Activated CD8-positive, alpha-beta memory T cell treated with anti-CD3 and anti-CD28 coated beads for 4 hours (primary cell): ENCODE measurements at places on chromosomes 6 and 20.

DNA sequence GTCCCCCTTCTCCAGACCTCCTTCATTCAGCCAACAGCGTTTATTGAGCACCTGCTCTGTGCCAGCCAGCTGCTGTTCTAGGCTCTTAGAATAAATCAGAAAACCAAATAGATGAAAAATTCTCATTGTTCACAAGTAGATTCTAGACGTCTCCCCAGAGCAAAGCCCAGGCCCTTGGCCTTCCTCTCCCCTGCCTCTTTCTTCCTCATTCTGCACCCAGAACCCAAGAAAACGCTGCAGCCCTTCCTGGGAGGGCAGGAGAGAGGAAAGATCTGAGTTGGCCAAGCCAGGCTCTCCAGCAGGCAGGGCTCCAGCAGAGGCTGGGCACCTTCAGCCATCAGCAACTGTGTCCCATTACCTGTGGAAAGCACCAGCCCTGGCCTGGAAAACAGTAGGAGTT, 12.0 kb upstream of the BPI start:
- no peak for DNase-seq

GRCh38 chr6:39090036-39090435, 24.9 kb downstream of the SAYSD1 start:
- DNase-seq: no peak

- DNase-seq: no peak
Measured at GRCh38 chr6:38316099-38316868, 323.4 kb downstream of the BTBD9 start.

DNA sequence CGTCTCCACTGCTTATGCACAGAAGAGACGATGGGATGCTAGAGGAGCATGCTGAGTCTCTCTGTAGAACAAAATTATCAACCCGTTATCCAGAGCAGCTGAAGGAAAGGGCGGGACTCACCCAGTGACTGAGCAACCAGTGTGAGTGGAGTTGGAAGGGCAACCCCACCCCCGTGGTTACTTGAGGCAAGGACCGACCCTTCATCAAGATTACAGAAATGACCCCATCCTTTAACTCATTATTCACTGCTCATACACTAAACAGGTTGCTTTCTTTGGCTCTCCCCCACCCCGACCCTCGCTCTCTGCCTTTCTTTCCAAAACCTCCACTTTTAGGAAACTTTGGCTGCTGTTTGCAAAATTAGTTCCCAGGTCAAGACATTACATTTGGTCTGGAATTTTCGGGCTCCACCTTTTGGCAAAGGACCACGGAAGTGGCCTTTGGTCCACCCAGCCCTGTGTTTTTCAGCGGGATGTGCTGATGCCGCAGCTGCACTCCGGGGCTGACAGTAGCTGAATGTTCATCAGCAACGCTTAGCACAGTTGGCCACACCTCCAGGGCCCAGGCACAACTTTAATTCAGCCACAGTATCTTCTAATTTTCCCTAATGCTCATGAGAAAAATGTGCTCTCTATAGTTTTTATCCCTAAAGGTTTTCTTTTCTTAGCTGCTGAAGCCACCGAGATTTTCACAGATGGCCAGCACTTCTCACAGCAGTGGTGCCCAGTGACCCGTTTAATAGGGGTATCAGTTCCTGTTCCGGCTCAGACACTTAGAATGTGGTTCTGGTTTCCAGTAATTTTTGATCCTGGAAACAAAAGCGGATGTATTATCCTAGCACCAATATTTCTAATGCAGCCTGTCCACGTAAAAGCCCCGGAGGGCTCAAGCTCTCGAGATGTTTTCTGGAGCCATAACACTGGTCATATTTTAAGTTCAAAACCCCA, 103.6 kb upstream of the NXT1 start:
- DNase-seq: no peak

- DNase-seq: no peak
Measured at GRCh38 chr20:37308086-37309050, 18.9 kb downstream of the MANBAL start.

GRCh38 chr6:132365281-132365907, 35.9 kb downstream of the MOXD1 start:
- no peak for DNase-seq

DNA sequence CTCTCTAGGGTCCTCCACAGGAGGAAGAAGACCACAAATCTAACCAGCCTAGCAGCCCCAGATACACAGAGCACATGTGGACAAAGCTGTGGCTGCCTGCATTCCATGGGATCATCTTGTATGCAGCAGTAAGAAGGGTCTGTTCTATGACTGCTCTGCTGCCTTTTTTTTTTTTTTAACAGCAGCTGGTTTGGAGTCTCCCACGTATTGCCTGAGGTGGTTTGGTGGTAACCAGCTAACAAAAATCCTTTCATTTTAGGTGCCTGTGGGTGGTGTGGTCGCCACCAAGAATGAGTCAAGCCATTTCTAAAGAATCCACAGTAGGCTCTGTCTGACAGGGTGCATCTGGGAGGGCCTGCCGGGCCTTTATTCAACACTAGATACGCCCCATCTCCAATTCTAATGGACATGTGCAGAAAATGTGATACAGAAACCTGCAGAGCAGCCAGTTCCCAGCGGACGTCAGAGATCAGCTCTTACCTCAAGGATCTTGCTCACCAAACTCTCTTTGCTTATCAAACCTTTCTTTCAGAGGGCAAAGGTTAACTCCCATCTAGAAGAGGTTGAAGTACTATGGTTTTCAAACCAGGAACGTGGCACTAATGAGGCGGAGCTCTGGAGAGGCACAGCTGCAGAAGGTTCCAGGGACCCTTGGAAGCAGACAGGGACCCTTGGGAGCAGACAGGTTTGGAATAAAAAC, 32.0 kb downstream of the GNAS-AS1 start:
- peak; percentile 26 for DNase-seq

GRCh38 chr20:59933849-59934585, 580 bp upstream of the SYCP2 start:
- peak; percentile 43 for DNase-seq

DNA sequence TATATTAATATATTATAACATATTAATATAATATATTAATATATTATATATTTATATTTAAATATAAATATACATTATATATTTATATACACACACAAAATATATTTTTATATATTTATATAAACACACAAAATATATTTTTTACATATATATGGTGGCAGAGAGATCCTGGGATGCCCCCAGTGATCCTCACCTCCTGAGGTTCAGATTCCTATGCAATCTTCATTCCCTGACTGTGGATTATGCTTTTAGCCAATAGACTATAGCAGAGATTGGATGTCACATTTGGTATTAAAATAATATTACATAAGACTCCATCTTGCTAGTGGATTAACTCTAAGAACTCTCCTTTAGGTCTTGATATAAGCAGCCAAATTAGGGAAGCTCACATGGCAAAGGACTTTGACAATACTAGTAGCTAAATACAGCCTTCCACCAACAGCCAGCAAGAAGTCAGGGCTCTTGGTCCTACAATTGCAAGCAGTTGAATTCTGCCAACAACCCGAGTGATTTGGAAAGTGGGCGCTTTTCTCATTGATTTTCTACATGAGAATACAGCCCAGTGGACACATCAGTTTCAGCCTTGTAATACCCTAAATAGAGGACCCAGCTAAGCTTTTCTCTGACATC, 681.0 kb downstream of the C6orf118 start:
- DNase-seq: no peak

DNA sequence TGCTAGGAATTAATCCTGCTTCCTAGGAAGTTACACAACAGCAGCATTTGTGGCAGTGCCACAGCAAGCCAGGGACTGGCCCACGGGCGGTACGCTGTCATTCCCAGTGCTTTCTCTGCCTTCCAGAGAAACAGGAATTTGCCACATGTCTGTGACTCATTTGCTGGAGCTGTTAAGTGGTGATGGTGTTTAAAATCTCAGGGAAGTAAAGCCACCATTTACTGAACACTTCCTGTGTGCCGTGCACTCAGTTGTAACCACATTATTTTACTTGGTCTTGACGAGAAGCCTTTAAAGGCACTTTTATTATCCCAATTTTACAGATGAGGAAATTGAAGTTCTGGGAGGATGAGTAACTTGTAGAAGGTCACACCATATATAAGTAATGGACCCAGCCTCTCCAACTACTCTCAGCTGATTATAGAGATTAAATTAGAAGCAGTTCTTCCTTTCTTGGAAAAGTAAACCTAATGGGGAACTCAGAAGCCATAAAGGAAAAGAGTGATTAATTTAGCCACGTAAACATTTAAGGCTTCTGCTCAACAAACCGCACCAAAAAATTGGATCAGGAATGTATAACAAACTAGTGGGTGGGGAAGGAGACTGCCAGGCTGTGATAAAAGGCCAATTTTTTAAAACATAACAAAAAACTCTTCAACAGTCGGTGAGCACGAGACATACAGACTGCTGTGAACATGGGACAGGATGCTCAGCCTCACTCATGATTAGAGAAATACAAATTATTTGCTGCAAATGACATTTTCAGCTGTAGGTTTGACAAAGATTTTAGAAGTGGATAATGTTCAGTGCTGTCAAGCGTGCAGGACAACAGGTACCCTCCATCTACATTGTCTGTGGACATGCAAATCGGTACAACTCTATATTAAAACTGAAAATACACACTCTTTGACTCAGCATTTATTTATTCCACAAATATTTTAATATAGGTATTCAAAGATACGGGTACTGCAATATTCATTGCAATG, 311.2 kb downstream of the NRN1 start:
- no peak for DNase-seq

- no peak for DNase-seq
Measured at GRCh38 chr20:24328901-24329300, 140.5 kb upstream of the SYNDIG1 start.

DNA sequence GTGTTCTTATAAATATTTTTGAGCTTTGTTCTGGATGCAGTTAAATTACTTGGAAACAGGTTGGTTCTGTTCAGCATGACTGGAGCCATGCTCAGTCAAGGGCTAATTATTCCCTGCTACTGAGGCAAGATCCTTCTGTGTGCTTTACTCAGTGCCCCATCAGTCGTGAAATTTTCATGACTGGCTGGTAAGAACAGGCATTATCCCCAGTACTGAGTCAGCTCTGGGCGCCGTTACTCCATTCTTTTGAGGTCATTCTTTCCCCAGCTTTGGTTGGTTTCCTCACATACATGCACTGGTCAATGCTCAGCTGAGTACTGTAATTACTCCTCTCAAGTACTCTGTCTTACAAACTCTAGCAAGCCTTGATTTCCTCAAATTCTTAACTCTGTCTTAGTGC, 71.3 kb downstream of the CDKAL1 start:
- DNase-seq: no peak

DNA sequence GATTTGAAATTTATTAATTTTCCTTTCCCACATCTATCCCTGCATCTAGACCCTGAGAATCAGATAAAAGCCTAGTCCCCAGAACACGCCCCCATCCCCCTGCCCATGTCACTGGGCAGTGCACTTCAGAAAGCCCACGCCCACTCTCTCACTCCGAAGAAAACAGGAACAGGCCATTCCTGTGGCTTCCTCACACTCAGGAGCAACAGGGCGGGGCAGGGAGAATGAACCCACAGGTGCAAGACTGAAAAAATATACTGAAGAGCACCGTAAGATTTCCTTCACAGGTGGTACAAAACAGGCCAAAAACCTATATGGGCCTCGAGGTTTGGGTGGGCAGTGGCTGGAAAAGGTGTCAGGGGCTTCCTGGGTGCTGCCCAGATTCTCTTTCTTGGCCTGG, 3.4 kb downstream of the OXT start:
- no peak for DNase-seq

DNA sequence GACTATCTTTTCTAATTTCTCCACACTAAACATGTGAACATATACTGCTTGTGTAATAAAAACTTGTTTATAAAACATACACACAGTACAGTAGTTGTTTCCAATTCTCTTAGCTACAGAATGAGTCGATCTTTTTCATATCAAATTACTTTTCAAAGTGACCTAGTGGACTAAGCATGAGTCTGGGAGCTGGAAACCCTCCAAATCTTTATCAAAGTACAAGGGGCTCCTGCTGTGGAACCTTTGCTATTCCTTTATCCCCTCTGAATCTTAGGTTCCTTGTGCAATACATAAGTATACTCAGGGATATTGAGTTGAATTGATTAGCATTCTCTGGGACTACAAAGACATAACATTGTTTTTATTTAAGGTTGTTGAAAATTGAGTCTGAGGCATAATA, 48.7 kb upstream of the TAB2 start:
- DNase-seq: no peak

GRCh38 chr20:8156235-8157079, 24.4 kb downstream of the PLCB1 start:
- no peak for DNase-seq

GRCh38 chr20:25259788-25260254, 11.9 kb downstream of the PYGB start:
- no peak for DNase-seq

GRCh38 chr6:56374841-56375369, 127.5 kb upstream of the COL21A1 start:
- no peak for DNase-seq

DNA sequence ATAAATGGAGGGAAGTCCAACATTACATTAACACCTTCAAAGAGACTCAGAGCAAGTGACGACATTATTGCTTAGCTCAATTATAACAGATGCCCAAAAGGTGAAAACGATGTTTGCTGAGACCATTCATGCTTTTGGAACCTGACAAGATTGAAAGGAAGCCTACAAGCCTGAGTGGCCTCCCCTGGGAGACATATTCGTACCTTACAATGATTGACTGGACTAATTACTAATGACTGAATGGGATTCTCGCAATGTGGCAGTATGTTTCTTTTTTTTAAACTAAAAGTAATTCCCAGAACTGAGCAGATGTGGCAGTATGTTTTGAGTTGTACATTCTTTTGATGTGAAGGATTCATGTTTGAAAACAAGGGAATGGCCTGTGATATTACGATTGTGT, 49.9 kb downstream of the VEGFA start:
- DNase-seq: no peak

GRCh38 chr6:5300206-5300764, 39.0 kb downstream of the FARS2 start:
- DNase-seq: no peak

GRCh38 chr6:152471456-152472265, 165.5 kb downstream of the SYNE1 start:
- no peak for DNase-seq

- DNase-seq: no peak
Measured at GRCh38 chr6:158752613-158753012, 66.6 kb downstream of the EZR start.

GRCh38 chr20:41616228-41616627, 1.9 kb downstream of the CHD6 start:
- no peak for DNase-seq

- no peak for DNase-seq
Measured at GRCh38 chr6:13076575-13076974, 251.8 kb downstream of the TBC1D7 start.

DNA sequence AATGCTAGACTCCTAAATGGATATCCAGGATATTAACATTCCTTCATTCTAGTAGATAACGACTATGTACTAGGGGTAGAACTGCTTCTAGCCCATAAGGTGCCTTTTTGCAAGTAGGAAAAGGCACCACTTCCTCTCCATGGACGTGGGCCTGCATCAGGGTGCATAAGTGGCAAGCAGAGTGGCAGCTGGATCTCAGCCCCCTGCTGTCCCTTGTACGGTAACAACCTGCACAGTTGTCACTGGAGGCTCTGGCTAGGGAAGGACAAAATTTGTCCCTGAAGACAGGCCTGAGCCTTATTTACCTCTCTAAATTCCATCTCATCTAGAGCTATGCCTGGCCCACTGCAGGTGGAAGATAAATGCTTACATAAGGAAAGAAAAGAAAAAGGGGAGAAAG, 42.5 kb upstream of the SAYSD1 start:
- no peak for DNase-seq

- DNase-seq: no peak
Measured at GRCh38 chr20:21100578-21101452, 5.3 kb downstream of the LINC00237 start.

- peak; percentile 2 for DNase-seq
Measured at GRCh38 chr6:41470331-41471063, 75.7 kb upstream of the FOXP4 start.
